ENCODE measurements at places on chromosomes 13 and 19.

DNA sequence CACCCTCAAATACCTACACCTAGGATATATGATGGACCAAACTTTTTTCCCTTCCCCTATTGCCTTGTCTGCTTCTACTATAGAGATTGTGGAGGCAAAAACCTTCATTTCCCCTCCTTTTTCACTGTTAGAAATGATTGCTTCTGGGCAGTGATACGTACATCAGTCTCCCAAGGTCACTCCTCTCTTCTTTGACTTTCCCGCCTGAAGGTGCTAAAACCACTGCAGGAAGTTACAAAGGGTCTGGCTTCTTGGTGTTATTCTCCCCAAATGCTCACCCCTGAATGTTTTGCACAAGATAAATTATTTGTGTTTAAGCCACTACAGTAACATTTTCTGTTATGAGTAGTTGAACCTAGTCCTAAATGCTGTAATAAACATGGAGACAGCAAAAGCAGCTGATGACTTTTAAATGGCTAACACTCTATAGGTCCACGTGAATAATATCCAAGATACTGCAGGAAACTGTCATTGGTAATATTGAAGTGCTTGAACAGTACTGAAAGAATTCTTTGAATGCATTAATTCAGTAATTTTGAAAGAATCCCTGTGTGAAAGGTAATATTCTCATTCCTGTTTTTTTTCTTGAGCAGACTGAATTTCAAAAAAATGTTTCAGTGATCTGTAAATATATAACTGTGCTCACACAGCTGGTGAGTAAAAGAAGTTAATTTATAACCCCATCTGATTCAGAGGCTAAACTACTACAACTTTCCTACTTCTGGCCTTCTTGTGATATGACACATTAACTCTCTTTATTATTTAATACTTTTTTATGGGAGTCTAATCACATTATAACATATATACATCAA is 865.1 kb downstream of the EFNB2 start:
- DNase-seq: no peak

GRCh38 chr19:2303211-2303798 is 4.6 kb downstream of the LINGO3 start:
- no peak for DNase-seq

- no peak for DNase-seq
Observed at GRCh38 chr13:104900191-104900817, 1635.2 kb downstream of the EFNB2 start.

DNA sequence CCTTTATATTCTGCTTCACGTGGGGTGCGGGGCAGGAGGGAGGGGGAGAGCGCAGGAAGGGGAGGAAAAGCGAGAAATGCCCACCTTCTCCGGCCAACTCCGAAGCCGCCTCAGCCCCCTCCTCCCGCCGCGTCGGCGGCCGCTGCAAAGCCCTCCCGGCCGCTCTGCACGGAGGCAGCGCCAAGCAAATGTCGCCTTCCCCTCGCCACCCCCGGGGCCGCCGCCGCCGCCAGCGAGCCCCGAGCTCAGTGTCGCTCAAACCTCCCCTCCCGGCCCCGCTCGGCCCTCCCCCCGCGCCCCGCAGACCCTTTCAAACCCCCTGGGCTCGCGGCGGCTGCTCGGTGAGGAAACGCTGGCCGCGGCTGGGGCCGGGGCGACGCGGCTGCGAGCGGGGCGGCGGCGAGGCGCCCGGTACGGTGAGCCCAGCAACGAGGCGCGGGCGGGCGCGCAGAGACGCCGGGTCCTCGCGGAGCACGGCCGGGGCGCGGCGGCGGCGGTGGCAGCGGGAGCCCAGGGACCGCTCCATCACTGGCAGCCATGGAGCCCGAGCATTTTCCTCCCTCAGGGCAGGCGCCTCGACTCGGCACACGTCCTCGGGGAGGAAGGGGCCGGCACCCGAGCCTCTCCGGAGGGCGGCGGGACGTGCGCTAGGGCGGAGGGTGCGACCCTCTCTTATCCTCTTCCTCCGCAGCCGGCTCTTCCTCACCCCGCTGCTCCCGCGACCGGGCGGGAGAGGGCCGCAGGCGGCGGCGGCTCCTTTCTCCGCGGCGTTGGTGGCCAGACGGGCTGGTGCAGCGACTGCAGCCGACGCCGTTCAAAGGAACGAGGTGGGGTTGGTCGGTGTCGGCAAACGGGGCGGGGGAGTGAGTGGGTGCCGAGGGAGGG is 463 bp upstream of the TSC22D1 start:
- DNase-seq: peak; percentile 50

- DNase-seq: no peak
Observed at GRCh38 chr13:71831716-71832115, 35.3 kb downstream of the DACH1 start.

- DNase-seq: no peak
Observed at GRCh38 chr13:52707375-52707774, 32.2 kb downstream of the CNMD start.

DNA sequence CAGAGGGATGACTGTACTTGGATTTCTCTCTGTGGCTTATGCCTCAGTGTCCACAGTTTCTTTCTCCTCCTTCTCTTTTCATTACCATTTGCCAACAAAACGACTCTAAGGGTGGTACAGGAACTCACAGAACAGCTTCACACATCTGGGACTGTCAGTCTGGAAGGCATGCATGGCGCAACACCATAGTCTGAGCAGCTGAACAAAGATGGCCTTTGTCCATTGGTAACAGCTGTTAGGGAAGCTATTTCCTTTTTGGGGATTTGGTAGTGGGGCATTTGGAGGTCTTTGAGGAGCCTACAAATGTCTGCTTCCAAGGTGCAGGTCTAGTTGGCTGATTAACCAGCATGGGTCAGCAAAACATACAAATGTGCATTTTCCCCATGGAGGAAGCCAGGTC is 81.4 kb upstream of the PCDH8 start:
- no peak for DNase-seq

DNA sequence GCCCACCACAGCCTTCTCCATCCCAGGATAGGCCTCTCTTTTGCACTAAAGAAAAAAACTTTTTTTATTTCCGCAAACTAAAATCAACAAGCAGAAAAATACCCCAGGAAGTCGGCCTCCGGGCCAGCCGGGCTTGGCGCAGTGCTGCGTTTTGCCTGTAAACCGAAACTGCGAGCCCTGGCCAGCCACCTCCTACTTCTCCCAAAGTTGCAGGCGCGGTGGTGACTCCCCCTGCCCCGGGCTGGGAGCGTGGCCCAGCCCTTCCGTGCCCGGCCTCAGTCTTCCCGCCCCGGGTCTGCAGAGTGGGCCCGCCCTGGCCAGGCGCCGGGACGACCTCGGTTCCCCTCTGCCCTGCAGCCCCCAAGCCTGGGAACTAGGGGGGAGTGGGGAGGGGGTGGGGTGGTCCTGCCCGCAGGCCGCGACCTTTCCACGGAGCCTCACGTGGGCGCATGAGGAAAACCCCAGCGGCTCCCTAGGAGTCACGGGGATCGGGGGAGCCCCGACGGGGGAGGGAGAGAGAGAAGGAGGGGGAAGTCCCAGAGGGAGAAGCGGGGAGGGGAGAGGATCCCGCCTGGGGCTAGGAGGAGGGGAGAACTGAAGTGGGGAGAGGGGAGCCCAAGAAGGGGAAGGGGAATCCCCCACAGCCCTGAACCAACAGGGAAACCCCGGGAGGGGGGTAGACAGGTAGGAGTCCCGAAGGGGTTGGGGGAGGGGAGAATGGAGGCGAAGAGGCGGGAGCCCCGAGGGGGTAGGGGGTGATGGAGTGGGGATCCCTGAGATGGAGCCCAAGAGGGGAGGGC is 3.0 kb downstream of the GADD45B start:
- peak; percentile 64 for DNase-seq

GRCh38 chr19:12899891-12900518 is 9.0 kb downstream of the GCDH start:
- DNase-seq: no peak

GRCh38 chr13:110394371-110394841 is 87.3 kb downstream of the COL4A2 start:
- DNase-seq: no peak

DNA sequence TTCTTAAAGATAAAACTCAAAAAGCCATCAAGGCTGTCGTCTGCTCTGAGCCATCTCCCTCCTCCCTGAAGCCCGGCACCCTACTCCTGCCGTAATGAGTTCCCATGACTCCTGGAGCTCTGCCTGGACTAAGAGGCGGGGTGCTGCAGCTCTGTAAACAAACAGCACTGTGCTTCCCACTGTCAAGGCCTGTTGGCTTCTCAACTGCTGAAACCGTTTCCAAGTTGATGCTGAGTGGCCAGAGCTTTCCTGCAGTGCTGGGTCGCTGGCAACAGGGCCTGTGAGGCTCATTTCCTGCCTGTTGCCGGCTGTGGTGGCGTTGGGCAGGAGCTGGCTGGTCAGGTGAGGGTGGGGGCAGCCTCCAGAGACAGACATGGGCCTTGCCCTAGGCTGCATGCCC is 26.7 kb upstream of the ISYNA1 start:
- no peak for DNase-seq

DNA sequence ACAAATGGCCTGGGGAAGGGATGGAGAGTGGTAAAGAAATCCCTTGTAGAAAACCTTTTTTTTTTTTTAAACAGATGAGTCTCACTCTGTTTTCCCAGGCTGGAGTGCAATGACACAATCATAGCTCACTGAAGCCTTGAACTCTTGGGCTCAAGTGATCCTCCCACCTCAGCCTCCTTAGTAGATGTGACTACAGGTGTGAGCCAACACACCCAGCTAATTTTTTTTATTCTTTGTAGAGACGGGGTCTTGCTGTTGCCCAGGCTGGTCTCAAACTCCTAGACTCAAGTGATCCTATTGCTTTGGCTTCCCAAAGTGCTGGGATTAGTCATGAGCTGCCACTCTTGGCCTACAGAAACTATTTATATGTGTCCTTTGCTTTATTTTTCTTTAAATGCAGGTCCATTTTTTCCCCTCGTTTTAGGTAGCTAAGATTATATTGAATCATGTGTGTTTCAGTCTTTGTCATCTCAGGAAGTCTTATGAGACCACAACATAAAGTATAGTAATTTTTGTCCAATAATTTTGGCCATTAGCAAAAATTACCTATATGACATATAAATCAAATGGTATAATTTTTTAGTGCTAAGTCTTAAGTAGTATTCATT is 10.5 kb downstream of the LPAR6 start:
- DNase-seq: no peak

DNA sequence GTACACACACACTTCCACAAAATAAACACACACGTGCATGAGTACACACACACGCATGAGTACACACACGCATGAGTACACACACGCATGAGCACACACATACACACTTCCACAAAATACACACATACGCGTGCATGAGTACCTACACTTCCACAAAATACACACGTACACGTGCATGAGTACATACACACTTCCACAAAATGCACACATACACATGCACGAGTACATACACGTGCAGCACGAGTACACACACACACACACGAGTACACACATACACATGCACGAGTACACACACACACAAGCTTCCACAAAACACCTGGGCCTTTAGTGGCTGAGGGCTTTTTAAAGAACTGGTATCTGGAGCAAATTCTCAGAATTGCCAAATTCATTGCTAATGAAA is 619.3 kb downstream of the GPC5 start:
- DNase-seq: no peak

DNA sequence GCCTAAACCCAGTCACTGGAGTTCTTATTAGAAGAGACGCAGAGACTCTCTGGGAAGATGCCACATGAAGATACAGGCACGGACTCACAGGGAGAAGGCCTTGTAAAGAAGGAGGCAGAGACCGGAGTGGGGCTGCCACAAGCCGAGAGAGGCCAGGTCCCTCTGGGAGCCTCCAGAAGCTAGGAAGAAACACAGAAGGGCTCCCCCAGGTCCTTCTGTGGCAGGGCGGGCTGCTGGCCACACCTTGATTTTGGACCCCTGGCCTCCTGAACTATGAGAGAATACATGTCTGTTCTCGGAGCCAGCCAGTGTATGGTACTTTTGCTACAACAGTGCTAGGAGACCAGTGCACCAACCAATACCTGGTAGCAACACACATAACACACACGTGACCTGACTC is 140.1 kb upstream of the SPACA7 start:
- no peak for DNase-seq

- DNase-seq: no peak
Observed at GRCh38 chr13:98478189-98479129, 98.4 kb downstream of the STK24 start.

DNA sequence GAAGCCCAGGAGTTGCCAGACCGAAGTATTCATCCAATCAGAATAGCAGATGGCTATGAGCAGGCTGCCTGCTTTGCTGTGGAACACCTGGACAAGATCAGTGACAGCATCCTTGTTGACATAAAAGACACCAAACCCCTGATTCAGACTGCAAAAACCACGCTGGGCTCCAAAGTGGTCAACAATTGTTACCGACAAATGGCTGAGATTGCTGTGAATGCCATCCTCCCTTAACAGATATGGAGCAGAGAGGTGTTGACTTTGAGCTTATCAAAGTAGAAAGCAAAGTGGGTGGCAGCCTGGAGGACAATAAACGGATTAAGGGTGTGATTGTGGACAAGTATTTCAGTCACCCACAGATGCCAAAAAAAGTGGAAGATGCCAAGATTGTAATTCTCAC is 250.3 kb upstream of the OBI1 start:
- DNase-seq: no peak

DNA sequence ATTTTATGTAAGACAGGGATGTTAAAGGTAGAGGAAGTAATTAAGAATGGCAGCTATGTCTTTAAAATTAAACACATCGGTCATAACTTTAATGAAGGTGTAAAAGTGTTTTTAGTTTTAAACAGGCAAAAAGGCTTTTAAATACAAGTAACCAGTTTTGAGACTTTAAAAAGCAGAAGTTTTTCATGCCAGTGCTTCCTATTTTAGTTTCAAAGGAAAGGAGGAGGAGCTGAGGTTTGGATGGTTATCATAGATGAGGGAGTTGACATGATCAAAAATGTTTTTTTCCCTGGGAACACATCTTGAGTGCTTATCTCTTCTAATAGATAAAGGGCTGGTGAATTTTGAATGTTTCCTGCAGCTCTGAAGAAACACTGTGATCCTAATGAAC is 42.9 kb downstream of the LRCH1 start:
- no peak for DNase-seq
